Stimulated activated CD4-positive, alpha-beta T cell treated with anti-CD3 and anti-CD28 coated beads, Interleukin-1b, Interleukin-23, amount 100 ng/mL, for 1 hour (primary cell): ENCODE measurements at places on chromosomes 12 and 14.

- no peak for DNase-seq
Observed at GRCh38 chr12:5377997-5378592, 53.8 kb upstream of the NTF3 start.

DNA sequence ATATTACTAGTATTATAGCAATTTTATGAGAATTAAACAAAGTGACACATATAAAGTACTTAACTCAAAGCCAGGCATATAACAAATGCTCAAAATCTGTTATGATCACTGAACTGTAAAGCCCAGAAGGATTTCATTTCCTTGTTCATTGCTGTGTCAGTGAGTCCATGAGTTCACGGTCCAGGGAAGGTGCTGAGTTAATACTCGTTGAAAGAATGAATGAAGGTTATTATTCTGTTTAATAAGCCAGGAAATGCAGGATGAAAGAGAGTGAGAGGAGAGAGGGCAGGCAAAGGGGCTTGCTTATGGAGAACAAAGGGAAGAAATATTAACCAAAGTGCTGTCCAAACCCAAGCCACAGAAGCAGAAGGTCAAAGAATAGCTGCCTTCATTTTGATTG is 40.2 kb upstream of the NT5DC3 start:
- no peak for DNase-seq

DNA sequence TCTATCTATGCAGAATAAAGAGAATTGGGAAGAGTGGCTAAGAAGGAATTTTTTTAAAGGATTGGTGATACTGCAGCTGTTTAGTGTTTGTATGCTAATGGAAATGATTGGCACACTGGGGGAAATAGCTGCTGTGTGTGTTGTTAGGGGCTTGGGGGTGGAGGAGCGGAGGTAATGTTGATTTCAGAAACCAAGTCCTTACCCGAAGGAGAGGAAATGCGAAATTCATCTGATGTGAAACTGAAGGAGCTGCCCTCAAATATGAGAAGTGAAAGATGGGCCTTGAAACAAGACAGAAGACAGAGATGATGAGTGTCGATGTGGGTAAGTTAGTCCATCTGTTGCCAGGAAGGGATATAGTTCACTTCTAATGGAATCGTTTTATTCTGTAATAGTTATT is 21.2 kb upstream of the RNASE12 start:
- no peak for DNase-seq

DNA sequence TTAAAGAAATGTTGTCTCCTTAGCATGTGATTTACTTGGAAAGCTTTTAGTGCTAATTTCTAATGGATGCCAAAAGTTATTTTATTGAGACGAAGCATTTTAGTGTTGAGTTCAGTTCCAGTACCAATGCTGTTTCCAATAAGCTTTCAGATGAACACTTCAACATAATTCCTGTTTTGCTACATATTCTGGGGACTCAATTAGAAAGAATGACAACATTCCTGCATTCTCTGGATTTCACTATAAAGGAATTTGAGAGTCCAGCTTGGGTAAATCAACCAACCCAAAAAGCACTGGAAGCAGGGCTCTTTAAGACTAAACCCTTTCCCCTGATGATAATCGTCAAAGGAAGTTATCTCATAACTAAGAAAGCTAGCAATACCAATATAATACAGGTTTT is 353.0 kb upstream of the TMTC1 start:
- no peak for DNase-seq

- DNase-seq: no peak
Observed at GRCh38 chr12:97643924-97644323, 181.3 kb downstream of the RMST start.

GRCh38 chr12:90260136-90260535 is 551.5 kb upstream of the ATP2B1 start:
- DNase-seq: no peak

- DNase-seq: no peak
Observed at GRCh38 chr12:6201213-6201608, 1.0 kb downstream of the CD9 start.

GRCh38 chr12:32115404-32116104 is 8.9 kb downstream of the BICD1 start:
- no peak for DNase-seq

- no peak for DNase-seq
Observed at GRCh38 chr14:36086629-36087395, 89.7 kb downstream of the PTCSC3 start.

- DNase-seq: no peak
Observed at GRCh38 chr14:95516554-95517181, at the start of gene SYNE3. TSS of gene SYNE3 (minus strand) at chr14:95516650. CDS start at chr14:95475821, 40,829 bp downstream.

GRCh38 chr12:56188778-56189098 is 545 bp downstream of the SMARCC2 start:
- no peak for DNase-seq

- no peak for DNase-seq
Observed at GRCh38 chr12:122984612-122985337, 4.3 kb downstream of the ARL6IP4 start.

DNA sequence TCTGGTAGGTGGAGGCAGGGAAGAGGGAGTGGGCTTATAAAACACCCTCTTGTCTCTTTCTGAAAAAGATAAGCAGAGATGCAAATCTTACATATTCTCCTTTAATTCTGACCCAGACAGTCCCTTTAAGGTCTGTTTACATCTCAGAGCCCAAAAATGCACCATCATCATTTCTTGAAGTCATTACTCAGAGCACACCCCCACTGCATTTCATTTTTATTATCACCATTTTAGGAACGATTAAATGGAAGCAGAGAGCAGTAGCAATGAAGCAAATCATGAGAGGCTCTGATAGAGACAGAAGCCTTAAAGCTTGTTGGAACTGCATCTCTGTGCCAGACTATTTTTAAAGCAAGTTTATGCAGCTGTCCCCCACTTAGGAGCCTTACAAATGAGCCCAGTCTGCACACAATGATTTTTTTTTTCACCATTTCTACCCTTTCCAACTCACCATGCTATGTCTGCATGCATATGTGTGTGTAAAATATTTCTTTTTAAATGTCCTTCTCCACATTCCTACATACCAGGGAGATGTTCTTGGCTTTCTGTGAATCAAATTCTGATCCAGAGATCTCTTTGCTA is 311.0 kb downstream of the GRIN2B start:
- DNase-seq: no peak

DNA sequence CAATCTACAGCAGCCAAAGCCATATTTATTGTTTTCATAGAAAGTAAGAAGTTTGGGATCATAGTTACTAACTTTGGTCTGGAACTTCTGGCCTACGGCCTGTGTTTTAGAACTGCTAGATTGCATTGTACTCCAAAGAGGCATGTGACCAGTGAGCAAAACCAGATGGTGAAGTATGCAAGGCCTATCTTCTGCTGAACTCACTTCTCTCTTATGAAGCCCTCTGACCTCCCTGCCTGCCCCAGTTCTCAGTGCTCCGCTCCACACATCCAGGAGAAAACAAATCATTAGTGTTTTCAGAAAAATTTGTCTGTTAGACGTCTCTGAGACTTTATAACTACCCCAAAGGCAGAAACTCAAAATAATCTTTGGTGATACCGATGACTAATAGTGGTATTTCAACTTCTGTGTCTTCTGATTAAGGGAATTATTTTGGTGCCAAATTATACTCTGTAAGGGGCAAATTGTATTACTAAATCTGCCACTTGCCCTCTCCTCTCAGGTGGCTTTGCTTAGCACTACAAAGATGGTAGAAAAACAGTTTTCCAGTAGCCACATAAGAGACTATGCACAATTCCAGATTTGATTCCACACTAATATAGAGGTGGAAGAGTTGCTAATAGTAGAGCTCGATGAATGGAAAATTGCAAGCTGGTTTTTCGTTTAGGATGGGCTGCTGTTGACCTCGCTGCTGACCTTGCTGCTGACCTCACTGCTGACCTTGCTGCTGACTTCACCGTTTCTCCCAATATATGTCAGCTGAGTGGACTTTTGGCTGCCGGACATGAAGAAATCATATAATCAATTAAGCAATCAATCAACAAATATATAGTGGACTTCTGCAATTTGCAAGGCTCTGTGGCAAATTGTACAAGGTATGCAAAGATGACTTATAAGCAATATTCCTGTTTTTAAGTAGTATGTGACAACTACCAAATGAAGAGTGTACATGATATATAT is 147.5 kb downstream of the KITLG start:
- DNase-seq: no peak

GRCh38 chr12:6135071-6135470 is 10.6 kb upstream of the VWF start:
- no peak for DNase-seq
